ENCODE measurements at places on chromosomes 3 and 15.

DNA sequence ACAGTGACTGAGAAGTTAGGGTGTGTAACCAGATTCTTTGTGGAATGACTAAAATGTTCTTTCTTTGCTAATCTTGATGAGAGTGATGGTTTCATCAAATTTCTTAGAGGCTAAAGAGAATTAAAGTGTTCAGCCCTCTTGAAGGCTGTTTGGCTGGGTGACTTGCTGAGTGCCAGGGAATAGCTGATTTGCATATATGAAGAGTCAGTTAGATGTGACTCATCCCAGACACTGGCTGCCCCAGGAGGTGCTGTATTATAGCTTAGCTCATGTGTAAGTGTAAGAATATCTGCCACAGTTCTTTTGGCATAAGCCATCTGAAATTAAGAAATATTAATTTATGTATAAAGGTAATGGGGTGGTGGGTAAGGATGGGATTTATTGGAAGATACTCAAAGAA is 535.1 kb downstream of the NLGN1 start:
- no peak for DNase-seq

DNA sequence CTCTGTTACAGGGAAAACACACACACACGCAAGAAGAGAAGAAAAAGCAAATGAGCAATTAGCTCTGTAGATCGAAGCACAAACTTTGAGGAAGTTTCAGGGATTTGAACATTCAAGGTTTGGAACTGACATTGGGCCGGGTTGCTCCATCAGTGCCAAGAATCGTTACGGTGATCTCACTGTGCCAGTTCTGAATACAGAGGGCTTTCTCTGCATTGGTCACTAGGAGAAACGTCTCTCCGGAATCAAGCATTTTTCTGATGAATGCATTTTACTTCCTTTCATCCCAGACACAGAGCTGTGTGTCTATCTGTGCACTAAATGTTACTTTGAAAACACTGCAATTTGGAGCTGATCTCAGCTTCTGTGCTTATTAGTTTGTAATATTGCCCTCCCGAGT is 11.2 kb downstream of the HRH1 start:
- DNase-seq: no peak

GRCh38 chr3:158109295-158109803 is 540 bp upstream of the RSRC1 start:
- no peak for DNase-seq

- DNase-seq: no peak
Observed at GRCh38 chr3:194540274-194540905, 53.6 kb upstream of the ATP13A3 start.

DNA sequence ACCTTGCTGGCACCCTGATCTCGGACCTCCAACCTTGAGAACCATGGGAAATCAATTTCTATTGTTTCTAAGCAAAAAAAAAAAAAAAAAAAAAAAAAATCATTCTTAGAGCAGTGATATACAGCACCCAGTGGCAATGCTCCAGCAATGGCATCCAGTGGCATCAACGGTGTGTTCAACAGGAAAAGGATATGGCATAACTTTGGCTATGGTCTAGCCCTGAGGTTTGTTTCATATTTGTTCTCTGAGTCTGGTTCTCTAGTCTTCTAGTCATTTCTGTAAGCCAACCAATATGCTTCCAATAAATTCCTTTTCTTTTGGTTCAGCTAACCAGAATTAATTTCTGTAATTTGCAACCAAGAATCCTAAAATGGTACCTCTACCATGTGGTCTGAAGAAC is 19.2 kb downstream of the DENND4A start:
- no peak for DNase-seq

DNA sequence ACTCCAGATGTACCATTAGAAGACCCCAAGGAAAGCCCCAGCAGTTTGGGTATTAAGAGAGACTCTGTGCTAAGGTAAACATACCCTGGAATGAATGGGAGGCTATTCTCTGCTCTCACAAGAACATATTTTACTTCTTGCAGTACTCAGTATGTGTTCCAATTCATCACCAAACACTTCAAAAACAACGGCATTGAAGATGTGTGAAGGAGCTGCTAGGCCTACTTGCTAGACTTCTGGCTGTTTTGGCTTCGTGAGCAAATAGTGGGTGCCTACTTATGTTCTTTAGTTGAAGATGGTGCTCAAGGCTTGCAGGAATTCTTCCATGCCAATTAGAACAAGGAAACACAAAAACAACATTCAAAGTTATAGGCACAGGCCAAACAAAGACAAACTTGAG is 514.5 kb downstream of the ROBO1 start:
- no peak for DNase-seq

- DNase-seq: no peak
Observed at GRCh38 chr3:197311591-197311990, 13.2 kb upstream of the DLG1 start.

GRCh38 chr15:59828263-59828662 is 139.1 kb upstream of the BNIP2 start:
- DNase-seq: no peak

- DNase-seq: no peak
Observed at GRCh38 chr15:36798794-36799193, 219.4 kb downstream of the CDIN1 start.

- no peak for DNase-seq
Observed at GRCh38 chr3:79047581-79047980, 720.2 kb downstream of the ROBO1 start.

DNA sequence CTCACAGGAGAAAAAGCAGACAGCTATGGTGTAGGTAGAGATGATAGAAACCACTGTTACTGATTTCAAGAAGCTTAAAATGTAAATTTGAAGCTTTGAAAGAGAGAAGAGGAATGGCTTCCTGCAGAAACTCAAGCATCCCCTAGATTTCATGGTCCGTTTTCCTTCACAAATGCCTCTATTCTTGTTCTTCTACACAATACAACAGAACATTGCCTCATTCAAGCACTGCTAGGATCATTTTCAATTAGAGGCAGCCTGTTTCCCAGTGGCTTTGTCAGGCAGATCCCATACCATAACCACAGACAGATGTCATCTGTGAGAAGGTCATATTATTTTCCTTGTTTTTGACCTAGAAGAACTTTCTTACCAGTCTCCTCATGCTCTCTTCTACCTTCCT is 77.9 kb upstream of the SPRED1 start:
- DNase-seq: no peak

DNA sequence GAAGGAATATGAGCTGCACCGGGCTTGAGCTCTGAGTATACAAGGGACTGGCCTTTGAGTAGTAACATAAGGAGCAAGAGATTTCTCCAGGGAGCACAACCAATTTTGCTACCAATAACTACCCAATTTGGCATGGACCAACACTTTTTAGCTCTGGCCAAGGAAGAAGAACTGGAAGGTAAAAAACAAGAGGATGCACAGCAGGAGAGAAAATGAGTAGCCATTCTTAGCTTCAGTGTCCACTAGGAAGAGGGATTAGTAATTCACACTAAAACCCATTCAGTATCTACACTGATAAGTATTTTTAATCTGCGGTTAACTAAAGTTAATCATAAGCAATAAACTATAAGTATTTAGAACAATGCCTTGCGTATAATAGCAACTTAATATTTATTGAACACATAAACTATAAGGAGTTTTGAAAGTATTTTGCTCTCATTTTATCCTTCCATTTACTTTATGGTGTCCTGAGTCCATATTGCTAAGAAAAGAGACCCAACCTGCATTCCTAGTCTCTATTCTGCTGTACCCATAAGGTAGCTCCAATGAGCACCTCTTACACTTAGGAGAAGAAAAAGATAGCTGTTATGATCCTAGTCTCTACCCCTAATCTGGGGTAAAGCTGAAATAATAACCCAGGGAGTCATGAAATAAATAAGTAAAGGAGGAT is 268.9 kb downstream of the IGSF11 start:
- no peak for DNase-seq

DNA sequence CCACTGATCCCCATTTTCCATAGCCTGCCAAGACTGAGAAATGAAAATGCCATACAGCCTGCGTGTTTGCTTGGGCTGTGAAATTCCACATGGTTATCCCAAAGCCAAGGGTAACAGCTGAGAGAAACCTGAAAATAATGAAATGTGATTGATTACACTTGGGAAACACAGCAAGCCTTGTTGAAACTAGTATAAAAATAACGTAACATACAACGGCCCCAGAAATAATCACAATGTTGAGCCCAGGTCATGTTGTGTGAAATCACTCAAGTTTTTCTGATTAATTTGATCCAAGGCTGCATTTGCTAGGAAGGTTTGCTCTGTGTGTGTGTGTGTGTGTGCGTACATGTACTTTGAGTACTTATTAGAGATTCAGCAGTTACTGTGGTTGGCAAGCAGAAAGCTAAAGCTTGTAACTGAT is 269.0 kb downstream of the OXSM start:
- DNase-seq: no peak

DNA sequence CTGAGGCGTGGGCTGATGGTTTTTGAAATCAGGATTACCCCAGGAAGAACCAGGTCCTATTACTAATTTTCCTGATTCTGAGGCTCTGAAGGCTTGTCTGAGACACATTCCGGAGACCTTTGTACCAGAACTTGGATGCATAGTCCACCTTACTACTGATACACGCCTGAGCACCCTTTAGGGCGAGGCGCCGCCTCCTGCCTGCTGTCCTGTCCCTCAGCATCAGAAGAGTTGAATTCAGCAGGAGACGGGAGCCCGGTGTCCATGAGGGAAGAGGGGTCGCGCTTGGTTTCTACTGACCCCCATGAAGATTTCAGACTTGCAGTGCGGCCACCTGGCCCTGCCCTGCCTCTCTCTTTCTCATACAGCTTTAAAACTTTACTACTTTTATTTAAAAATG is 49.9 kb downstream of the KLF13 start:
- no peak for DNase-seq

GRCh38 chr3:65672871-65673815 is 365.6 kb downstream of the MAGI1 start:
- no peak for DNase-seq

GRCh38 chr3:94049267-94049666 is 13.4 kb downstream of the DHFR2 start:
- no peak for DNase-seq

GRCh38 chr15:89472785-89473256 is 23.6 kb downstream of the RHCG start:
- peak; percentile 20 for DNase-seq

- DNase-seq: no peak
Observed at GRCh38 chr3:100900671-100901335, 92.4 kb downstream of the ABI3BP start.

- DNase-seq: no peak
Observed at GRCh38 chr3:122077293-122078234, 22.4 kb downstream of the CD86 start.

Data from stimulated activated CD8-positive, alpha-beta memory T cell treated with anti-CD3 and anti-CD28 coated beads, Interleukin-15, amount 100 ng/mL, for 48 hours (primary cell).